ENCODE measurements at places on chromosomes 4 and X. TPM values are rescaled to one million over a fixed set of nuclear protein-coding genes. Genes with fewer than 3 reads are reported as not detected.

Gene SLC9A7
- total RNA-seq = 36.9 TPM

Gene CXCL11
- total RNA-seq = not detected

Gene CT45A3
- total RNA-seq = not detected

GRCh38 chrX:121245763-121246162, 198.4 kb downstream of the GLUD2 start:
- no peaks in the 10 kb centered on the region for H3K36me3 ChIP-seq
- no peak overlapping the region for H3K4me3 ChIP-seq
- H3K4me1 ChIP-seq = no peaks in the 10 kb centered on the region
- no peak overlapping the region for H3K27ac ChIP-seq

- DNase-seq = peak; percentile 2
- peaks cover 6% of the 10 kb centered on the region for H3K36me3 ChIP-seq
- peaks cover 4% of the 10 kb centered on the region for H3K27me3 ChIP-seq
- H3K27ac ChIP-seq = peak overlapping the region; percentile 55
- peaks cover 18% of the 10 kb centered on the region for H3K4me1 ChIP-seq
Measured at GRCh38 chrX:3815896-3816664, 102.6 kb upstream of the PRKX start.

DNA sequence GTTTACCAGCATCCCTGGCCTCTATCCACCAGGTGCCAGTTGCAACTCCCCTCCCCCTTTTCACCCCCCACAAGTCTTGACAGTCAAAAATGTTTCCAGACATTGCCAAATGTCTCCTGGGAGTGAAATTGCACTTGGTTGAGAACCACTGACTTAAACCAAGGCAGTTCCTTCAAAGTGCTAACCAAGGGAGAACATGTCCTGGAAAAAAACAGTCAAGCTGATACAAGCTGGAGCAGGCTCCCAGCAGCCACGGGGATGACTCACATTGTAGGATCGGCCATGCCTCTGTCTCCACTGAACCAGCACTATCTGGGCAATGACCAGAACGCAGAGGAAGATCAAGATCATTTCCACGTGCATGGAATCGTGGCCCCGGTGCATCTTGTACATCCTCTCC, 11.4 kb downstream of the RNF175 start:
- H3K4me1 ChIP-seq = no peaks in the 10 kb centered on the region
- DNase-seq = no peak
- H3K4me3 ChIP-seq = no peak overlapping the region
- peaks cover 27% of the 10 kb centered on the region for H3K27me3 ChIP-seq

DNA sequence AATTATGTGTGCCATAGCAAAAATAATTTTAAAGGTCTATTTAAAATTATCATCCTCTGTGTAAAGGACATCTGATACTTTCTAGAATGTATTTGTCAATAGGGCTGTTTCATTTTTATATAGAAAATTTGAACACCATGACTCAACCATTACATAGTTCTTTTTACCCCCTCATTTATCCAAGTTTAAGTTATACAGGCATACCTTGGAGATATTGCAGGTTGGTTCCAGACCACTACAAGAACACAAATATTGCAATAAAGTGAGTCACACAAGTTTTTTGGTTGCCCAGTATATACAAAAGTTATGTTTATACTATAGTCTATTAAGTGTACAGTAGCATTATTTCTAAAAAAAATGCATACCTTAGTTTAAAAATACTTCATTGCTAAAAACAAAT, 130.4 kb downstream of the MSL3 start:
- no peaks in the 10 kb centered on the region for H3K27me3 ChIP-seq
- no peaks in the 10 kb centered on the region for H3K36me3 ChIP-seq

GRCh38 chr4:71944956-71945355, 86.8 kb upstream of the NPFFR2 start:
- H3K27ac ChIP-seq = no peak overlapping the region
- H3K27me3 ChIP-seq = no peaks in the 10 kb centered on the region
- no peak overlapping the region for H3K4me3 ChIP-seq
- H3K4me1 ChIP-seq = no peaks in the 10 kb centered on the region
- H3K36me3 ChIP-seq = no peaks in the 10 kb centered on the region

GRCh38 chr4:47814618-47815295, 23.1 kb downstream of the CORIN start:
- DNase-seq = no peak
- H3K4me1 ChIP-seq = peaks cover 6% of the 10 kb centered on the region
- H3K36me3 ChIP-seq = no peaks in the 10 kb centered on the region
- no peak overlapping the region for H3K4me3 ChIP-seq

- H3K27ac ChIP-seq = peak overlapping the region; percentile 45
- peaks cover 6% of the 10 kb centered on the region for H3K36me3 ChIP-seq
- DNase-seq = no peak
- H3K27me3 ChIP-seq = no peaks in the 10 kb centered on the region
Measured at GRCh38 chr4:123602007-123602406, 205.4 kb downstream of the SPRY1 start.

DNA sequence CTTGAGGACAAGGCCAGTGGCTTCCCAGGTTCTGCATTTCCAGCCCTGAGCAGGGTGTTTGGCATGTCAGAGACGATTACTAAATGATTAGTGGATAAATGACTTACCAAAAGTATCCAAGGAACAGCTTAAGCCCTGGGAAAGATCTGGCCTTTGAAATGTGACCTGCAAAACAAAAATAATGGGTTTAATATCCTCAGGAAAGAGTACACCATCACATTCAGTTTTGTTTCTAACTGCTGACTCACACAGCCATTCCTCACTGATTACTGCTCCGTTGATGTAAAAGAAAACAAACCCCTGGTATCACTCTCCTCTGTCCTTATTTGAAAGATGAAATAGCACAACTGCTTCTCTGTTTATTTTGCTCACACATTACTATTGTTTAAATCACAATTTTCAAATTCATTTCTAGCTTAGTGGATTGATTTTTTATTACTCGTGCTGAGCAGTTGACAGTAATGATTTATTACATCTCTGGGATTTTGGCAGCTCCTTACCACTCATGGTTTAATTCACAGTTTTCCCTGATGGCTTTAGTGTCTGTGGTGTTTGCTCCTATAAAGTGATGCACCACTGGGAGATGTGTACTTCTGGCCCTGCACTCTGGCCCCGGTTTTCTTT, 117.0 kb downstream of the CBLL2 start:
- H3K27ac ChIP-seq = no peak overlapping the region
- no peaks in the 10 kb centered on the region for H3K4me1 ChIP-seq

DNA sequence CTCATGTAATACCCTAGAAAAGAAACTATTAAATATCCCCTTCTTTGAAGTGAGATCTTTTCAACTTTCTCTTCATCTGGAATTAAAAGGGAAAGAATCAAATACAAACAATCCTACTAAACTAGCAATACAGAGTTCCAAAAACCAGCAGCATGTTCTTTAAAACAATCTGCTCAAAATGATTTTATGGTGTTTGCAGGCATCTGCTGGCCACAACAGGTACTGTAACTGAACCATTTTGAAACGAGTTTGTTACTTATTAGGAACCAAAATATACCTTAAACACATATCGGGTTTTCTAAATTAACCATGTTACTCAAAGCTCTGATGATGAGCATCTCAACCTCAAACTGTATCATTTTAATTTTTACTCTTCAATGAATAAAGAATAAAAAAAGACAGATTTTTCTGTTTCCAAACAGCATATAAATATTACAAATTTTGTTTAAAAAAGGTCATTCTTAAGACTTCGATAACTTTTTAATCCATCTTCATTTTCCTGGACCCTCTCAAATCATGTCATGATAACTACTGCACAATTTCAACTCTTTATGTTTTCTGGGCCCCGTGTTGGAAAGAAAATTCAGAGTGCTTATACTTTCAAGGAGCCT, 56.5 kb downstream of the ARAP2 start:
- H3K27me3 ChIP-seq = no peaks in the 10 kb centered on the region
- peaks cover 39% of the 10 kb centered on the region for H3K4me1 ChIP-seq

GRCh38 chrX:10398215-10398614, 222.2 kb downstream of the MID1 start:
- no peaks in the 10 kb centered on the region for H3K36me3 ChIP-seq
- H3K27me3 ChIP-seq = no peaks in the 10 kb centered on the region
- H3K4me1 ChIP-seq = no peaks in the 10 kb centered on the region
- no peak for DNase-seq

GRCh38 chr4:102843938-102844337, 16.6 kb upstream of the UBE2D3 start:
- no peak for DNase-seq
- no peak overlapping the region for H3K27ac ChIP-seq
- no peaks in the 10 kb centered on the region for H3K27me3 ChIP-seq
- no peak overlapping the region for H3K4me3 ChIP-seq
- H3K36me3 ChIP-seq = peaks cover 9% of the 10 kb centered on the region

DNA sequence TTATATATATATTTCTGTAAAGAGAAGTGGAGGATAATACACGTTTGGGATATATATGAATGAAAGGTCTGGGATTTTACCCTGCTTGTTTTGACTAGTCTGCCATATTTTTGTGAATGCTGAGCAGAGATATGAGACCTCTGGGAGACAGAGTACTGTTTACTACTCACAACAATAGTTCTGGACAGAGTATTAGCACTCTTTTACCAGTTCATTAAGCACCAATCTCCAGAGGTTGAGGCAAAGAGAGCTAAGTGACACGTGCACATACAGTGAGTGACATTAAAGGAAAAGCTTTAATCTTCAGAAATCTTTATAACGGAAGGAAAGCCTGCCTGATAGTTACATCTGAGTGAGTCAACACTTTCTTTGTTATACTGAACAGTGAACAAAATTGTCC, 1452.7 kb upstream of the TENM3 start:
- no peak overlapping the region for H3K4me3 ChIP-seq
- no peaks in the 10 kb centered on the region for H3K27me3 ChIP-seq
- no peaks in the 10 kb centered on the region for H3K4me1 ChIP-seq
- no peaks in the 10 kb centered on the region for H3K36me3 ChIP-seq
- H3K27ac ChIP-seq = no peak overlapping the region

DNA sequence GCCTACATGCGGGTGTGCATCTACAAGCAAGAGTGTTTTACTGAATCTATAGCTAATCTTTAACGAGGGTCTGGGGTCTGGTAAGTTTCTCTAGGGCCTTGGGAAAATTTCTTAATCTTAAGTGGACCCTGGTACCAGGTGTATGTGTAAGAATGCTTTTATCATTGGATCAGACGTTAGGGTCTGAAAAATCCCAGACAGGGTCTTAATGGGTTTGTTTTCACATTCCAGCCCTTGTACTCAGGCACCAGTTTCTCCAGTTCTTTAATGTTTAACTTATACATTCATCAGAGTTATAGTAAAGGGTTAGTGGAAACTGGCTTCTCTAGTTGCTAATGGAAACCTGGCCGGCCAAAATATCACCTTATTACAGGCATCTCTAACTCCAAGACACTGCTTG, 11.6 kb downstream of the MAGEB16 start:
- no peaks in the 10 kb centered on the region for H3K36me3 ChIP-seq
- no peaks in the 10 kb centered on the region for H3K27me3 ChIP-seq
- H3K27ac ChIP-seq = no peak overlapping the region
- no peak overlapping the region for H3K4me3 ChIP-seq
- no peak for DNase-seq
- H3K4me1 ChIP-seq = no peaks in the 10 kb centered on the region

GRCh38 chrX:44401151-44401550, 57.7 kb upstream of the EFHC2 start:
- no peaks in the 10 kb centered on the region for H3K27me3 ChIP-seq
- no peak overlapping the region for H3K27ac ChIP-seq
- no peaks in the 10 kb centered on the region for H3K36me3 ChIP-seq
- H3K4me1 ChIP-seq = no peaks in the 10 kb centered on the region
- no peak for DNase-seq

DNA sequence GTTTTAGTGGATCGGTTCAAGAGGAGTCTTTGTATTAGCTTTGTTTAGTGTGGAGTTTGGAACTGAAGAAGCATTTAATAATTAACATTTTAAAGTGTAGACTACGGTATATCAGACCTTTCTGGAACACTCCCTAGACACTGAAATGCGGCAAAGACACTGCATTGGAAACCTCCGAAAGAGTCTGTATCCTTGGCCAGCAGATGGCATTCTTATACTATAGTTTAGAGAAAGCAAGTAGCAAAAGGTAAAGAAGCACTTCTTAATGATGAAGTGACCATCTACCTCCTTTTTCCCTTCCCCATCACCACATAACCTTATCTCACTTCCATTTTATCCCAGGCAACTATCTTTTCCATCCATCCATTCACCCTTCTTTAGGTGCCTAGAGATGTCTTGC, 7.6 kb downstream of the FABP2 start:
- no peak overlapping the region for H3K4me3 ChIP-seq
- peaks cover 12% of the 10 kb centered on the region for H3K27me3 ChIP-seq
- H3K36me3 ChIP-seq = no peaks in the 10 kb centered on the region
- no peaks in the 10 kb centered on the region for H3K4me1 ChIP-seq

DNA sequence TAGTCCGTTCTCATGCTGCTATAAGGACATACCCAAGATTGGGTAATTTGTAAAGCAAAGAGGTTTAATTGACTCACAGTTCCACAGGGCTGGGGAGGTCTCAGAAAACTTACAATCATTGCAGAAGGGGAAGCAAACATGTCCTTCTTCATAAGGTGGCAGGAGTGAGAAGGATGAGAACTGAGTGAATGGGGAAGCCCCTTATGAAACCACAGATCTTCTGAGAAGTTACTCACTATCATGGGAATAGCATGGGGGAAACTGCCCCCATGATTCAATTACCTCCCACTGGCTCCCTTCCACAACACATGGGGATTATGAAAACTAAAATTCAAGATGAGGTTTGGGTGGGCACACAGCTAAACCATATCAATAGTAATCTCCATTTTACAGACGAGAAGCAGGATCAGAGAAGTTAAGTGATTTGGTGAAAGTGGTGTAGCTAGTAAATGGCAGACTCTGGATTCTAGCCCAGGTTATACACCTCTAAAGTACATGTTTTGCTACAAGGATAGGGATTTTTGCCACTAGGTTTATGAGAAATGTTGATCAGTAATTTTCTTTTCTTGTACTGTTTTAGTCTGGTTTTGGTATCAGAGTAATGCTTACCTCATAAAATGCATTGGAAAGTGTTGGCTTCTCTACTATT, 47.3 kb upstream of the C1GALT1C1 start:
- peak overlapping the region; percentile 58 for H3K27ac ChIP-seq
- H3K4me3 ChIP-seq = no peak overlapping the region
- no peaks in the 10 kb centered on the region for H3K27me3 ChIP-seq
- no peak for DNase-seq
- peaks cover 16% of the 10 kb centered on the region for H3K4me1 ChIP-seq
